Stimulated activated CD4-positive, alpha-beta T cell treated with anti-CD3 and anti-CD28 coated beads, TNF-alpha, amount 100 ng/mL, for 1 hour (primary cell): ENCODE measurements at places on chromosomes 3 and 15.

GRCh38 chr15:65307978-65308377 is 3.5 kb downstream of the RNU5B-1 start:
- no peak for DNase-seq

GRCh38 chr15:77901921-77902750 is 175.4 kb downstream of the TBC1D2B start:
- no peak for DNase-seq

GRCh38 chr3:74756674-74757073 is 142.2 kb upstream of the CNTN3 start:
- no peak for DNase-seq

DNA sequence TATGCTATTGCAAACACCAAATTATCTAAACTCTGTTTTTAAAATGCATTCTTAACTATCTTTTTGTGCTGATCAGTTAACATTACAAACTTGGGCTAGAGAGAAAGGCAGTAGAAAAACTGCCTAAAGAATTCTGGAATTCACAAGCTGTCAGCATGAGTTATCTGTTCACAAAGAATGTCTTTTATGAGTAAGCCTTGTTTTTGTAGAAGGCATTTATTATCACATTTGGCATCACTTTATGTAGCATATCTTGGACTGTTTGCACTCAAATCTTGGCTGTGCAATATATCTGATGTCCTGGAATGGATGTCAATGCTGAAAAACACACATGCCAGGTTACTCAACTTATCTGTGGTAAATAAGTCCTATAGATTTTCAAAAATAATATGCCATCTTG is 15.5 kb upstream of the BCHE start:
- no peak for DNase-seq

GRCh38 chr15:43189296-43189695 is 4.1 kb downstream of the CCNDBP1 start:
- DNase-seq, result no peak

DNA sequence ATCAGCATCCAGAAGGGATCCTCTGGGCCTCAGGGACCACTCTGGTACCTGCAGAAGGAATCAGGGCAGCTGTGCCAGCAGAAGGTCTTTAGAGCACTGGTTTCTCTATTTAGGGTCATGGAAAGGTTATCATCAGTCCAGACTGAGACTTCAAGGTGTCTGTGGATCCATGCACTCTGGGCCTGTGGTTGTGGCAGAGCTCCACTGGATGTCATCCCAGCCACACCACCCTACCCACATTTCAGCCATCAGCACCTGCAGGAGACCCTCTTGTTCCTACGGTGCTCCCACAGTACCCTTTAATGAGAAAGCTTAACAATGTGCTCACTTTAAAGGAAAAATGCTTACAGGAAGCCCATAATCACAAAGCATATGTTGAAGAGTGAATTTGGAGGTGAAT is 603.4 kb upstream of the CCDC54 start:
- DNase-seq, result no peak

DNA sequence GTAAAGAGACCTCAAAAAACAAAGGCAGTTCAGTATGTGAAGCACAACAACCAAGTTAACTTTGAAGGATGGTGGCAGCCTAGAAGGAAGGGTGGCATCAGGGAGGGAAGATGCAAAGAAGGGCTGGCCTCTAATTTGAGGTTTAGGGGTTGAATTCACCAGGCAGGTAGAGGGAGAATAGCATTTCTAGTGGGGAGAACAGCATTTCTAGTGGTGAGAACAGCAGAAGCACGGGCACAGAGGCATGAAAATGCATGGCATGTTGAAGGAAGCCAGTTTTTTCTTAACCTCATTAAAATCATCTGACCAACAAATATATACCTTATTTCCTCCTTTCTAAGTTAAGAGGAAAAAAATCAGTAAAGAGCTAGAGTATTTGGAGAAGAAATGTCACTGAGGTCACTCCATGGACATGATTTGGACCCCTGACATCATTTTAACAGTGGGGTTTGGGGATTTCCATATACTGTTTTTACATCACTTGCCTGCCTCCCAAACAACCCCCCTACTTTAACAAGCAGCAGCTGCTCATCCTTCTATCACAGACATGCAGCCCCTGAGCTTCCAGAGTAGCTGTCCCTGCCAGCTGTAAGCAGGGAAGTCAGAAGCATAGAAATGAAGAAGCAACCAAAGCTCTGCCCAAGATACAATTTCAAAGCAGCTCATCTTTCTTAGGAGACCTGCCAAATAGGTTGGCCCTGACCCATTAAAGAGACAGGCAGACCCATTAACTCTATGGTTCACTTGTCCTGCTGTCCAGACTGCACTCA is 2.4 kb upstream of the POPDC2 start:
- DNase-seq, result no peak

DNA sequence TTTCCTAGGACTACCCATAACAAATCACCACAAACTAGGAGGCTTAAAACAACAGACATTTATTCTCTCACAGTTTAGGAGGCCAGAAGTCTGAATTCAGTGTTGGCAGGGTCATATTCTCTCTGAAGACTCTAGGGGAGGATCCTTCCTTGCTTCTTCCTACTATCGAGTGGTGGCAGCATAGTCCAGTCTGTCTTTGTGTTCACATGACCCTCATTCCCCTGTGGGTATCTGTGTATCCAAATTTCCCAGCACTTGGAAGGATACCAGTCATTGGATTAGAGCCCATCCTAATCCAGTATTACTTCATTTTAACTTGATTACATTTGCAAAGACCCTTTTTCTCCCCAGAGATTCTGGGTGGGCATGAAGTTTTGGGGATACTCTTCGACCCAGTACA is 63.8 kb downstream of the GMPS start:
- no peak for DNase-seq

DNA sequence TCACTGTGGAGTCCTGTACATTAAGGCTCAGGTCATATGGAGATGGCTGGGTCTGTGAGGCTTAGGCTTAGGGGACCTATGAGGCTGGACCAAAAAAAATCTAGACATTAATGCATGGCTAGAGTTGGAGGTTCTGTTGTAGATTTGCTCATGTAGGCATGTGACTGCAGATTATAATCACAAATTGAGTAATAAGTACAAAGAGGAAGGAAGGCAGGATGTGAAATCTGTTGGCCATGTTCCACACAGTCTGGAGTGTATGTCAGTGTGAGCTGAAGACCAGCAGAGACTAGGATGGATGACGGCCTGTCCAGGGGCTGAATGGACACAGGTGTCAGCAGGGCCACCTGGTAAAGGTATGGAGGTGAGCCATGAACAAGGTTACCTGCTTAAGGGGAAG is at the start of gene ST3GAL6:
ST3GAL6 (plus strand) TSS at position 265 of the 400 bp plus-strand sequence. CDS start 5,101 bp downstream, outside the sequence.
- DNase-seq, result no peak

GRCh38 chr3:18100121-18100520 is 325.0 kb downstream of the SATB1 start:
- no peak for DNase-seq

GRCh38 chr15:71752128-71752527 is 58.2 kb upstream of the NR2E3 start:
- no peak for DNase-seq

DNA sequence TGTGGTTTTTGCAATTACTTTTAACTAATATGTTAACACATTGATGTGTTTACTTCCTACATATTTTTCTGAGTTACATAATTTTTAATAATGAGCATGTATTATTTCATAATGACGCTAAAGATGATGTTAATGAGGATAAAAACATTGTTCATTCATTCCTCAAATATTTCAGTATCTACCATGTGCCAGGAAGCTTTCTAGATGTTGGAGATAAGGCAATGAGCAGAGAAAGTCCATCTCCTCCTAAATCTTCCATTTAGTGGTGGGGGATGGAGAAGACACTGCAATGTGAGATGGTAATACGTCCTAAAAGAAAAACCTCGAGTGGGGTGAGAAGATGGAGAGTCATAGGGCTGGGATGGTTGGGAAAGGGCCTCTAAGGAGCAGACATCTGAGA is 132.7 kb downstream of the MYLK start:
- DNase-seq, result no peak

DNA sequence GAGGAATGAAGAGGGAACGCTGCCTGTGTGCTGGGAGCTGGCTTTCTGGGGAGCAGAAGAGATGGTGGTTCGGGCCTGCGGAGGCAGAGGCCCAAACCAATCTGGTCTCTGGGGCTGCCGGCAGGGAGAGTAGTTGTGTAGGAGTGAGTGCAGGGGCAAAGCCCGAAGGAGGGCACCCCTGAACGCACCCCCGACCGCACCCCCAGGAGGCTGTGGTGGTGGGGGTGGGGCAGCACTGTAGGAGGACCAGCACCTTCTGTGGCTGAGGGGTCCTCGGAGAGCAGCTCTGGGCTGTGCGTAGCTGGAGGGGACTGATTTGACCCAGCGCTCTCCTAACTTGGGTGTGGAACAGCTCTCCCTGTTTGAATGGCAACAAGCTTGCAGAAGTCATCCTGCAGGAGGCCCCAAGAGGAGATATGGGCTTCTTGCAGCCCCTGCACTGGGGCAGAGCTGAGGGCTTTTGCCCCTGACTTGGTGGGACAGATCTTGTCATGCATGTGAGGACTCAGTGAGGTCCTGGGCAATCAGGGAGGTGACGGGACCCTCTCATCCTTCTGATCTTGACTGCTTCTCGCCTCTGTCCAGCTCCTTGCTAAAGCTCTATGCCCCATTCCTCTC is 26.1 kb downstream of the C15orf39 start:
- DNase-seq, result no peak

- no peak for DNase-seq
Measured at GRCh38 chr3:38984110-38984509, 67.6 kb downstream of the SCN11A start.
